CD4-positive, alpha-beta memory T cell (primary cell): ENCODE measurements at places on chromosomes 2 and 18. TPM values are rescaled to one million over a fixed set of nuclear protein-coding genes. Genes with fewer than 3 reads are reported as not detected.

DNA sequence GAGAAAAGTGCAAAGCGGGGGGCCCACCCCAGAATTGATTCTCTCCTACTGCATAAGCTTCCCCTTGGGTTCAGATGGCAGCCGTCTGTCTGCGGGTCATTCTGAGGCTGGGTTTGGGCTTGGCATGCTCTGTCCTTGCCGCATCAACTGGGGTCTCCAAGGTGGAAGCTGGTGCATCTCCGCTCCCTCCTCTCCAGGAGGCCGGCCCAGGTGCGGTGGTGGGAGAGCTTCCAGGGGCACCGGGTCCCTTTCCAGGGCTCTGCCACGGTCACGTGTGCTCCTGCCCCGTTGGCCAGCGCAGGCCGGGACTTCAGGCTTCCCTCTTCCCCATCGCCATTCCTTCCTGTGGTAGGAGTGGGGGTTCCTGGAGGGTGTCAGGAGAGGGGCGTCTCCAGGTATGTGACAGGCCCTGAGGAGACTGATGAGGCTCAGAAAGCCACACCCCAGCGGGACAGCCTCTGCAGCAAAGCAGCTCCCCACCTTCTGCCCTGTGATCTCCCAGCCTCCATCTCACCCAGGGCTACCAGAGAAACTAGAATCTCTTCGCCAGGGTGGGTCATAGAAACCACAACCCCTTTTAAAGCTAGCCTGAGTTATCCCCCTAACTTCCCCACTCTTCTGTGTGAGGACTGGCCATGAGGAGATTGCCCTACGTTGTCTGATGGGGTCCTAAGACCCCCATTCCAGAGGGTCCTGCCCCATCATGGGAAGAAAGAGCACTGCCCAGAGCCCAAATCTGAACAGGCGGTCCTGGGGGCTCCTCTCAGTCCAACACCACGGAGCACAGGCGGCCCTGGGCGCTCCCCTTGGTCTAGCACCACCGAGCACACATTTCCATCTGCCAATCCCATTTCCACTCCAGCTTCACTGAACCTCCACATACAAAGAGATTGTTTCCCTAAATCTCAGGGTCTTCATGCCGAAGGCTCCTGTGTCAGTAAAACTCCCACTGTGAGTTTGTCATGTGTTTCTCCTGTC lies 76.6 kb downstream of the SLC66A2 start:
- no peak for DNase-seq
- H3K36me3 ChIP-seq, result no peaks in the 10 kb centered on the region
- H3K4me1 ChIP-seq, result no peaks in the 10 kb centered on the region
- H3K27me3 ChIP-seq, result no peaks in the 10 kb centered on the region
- no peak overlapping the region for H3K4me3 ChIP-seq

DNA sequence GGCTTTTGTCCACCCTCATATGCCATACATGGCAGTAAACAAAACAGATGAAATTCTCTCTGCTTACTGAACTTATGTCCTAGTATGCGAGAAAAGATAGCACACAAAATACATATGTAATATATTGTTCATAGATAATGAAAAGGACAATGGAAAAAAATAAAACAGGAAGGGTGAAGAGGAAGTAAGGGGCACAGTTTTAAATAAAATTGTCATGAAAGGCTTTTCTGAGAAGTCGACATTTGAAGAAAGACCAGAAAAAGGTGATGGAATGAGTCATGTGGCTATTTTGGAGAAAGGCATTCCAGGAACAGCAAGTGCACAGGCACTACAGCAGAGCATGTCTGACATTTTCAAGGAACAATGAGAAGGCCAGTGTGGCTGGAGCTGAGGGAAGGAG lies 56.4 kb downstream of the KCNH7 start:
- no peaks in the 10 kb centered on the region for H3K4me1 ChIP-seq
- H3K36me3 ChIP-seq, result no peaks in the 10 kb centered on the region
- H3K4me3 ChIP-seq, result no peak overlapping the region
- no peak overlapping the region for H3K27ac ChIP-seq

DNA sequence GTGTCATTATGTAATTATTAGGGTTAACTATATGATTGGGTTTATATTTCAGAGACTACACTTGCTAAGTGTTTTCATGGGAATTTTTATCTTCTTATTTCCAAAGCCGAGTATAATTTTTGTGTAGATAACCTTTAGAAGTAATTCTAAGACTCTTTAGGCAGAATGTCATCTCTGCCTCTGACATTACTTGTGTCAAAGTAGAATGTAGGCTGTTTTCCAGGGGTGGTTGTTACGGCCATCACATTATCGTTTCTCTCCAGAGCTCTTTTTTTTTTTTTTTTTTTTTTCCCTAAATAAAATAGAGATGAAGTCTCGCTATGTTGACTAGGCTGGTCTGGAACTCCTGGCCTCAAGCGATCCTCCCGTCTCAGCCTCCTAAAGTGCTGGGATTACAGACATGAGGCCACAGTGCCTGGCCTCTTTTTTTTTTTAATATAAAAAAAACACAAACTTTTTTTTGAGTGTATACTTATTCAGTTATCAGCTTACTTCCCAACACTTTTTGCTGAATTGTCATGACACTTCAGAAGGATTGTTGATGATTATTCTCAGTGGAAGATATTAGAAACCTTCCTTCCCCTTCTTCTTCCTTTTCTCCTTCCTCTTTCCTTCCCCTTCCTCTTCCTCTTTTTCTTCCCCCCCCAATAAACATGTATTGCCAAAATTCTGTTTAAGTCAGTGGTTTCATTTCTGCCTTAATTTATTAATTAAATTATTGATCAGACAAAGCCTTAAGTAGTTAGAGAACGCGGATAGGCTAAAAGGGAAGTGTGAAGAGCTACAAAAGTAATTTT lies 2.3 kb downstream of the PIKFYVE start:
- H3K4me3 ChIP-seq, result no peak overlapping the region
- no peak for DNase-seq
- no peak overlapping the region for H3K27ac ChIP-seq
- H3K36me3 ChIP-seq, result peaks cover 6% of the 10 kb centered on the region
- H3K27me3 ChIP-seq, result no peaks in the 10 kb centered on the region

- no peaks in the 10 kb centered on the region for H3K36me3 ChIP-seq
- H3K27me3 ChIP-seq, result peaks cover 41% of the 10 kb centered on the region
Measured at GRCh38 chr2:219002395-219003266, 9.4 kb upstream of the CRYBA2 start.

The SAG gene
- polyA plus RNA-seq, result not detected
